ENCODE measurements at places on chromosomes 16 and 17. TPM values are rescaled to one million over a fixed set of nuclear protein-coding genes. Genes with fewer than 3 reads are reported as not detected.

SOCS7 gene
- total RNA-seq = 25.8 TPM

SLFN11 gene
- total RNA-seq = 30.7 TPM

HLF gene
- 2.6 TPM for total RNA-seq

KRTAP2-2 gene
- total RNA-seq = not detected

EVI2A gene
- total RNA-seq = not detected

SRR gene
- total RNA-seq = 14.4 TPM

TMC8 gene
- 0.85 TPM for total RNA-seq

COX6A2 gene
- total RNA-seq = not detected

MT1G gene
- 4.8 TPM for total RNA-seq

MEIOB gene
- total RNA-seq = not detected

C17orf67 gene
- total RNA-seq = 2.0 TPM

CDK3 gene
- 14.1 TPM for total RNA-seq

EMP2 gene
- total RNA-seq = 57.9 TPM

MT3 gene
- total RNA-seq = not detected

IKZF3 gene
- 0.29 TPM for total RNA-seq

NUBP1 gene
- 20.8 TPM for total RNA-seq

MAP2K3 gene
- total RNA-seq = 23.6 TPM

KRTAP17-1 gene
- not detected for total RNA-seq

MYL4 gene
- 2.4 TPM for total RNA-seq

KRTAP4-3 gene
- not detected for total RNA-seq

PRAC1 gene
- 0.88 TPM for total RNA-seq

NPIPA3 gene
- not detected for total RNA-seq

HOXB9 gene
- total RNA-seq = 1.6 TPM

PDE6G gene
- not detected for total RNA-seq

WBP2 gene
- total RNA-seq = 43.0 TPM

CES5A gene
- not detected for total RNA-seq

KRT40 gene
- total RNA-seq = 2.3 TPM

C16orf54 gene
- total RNA-seq = 2.1 TPM

HOXB13 gene
- not detected for total RNA-seq

SLC5A2 gene
- total RNA-seq = not detected

CYLD gene
- 21.8 TPM for total RNA-seq

NOXO1 gene
- 0.63 TPM for total RNA-seq

KRT12 gene
- not detected for total RNA-seq

LITAFD gene
- total RNA-seq = not detected

EFNB3 gene
- 11.4 TPM for total RNA-seq

ASB16 gene
- not detected for total RNA-seq

CASKIN1 gene
- total RNA-seq = 2.7 TPM

CACNG5 gene
- 0.68 TPM for total RNA-seq

CDRT15 gene
- total RNA-seq = not detected

CHRNE gene
- total RNA-seq = 0.52 TPM

HES7 gene
- total RNA-seq = not detected
